Astrocyte (in vitro differentiated cells and primary cell): ENCODE measurements at places on chromosomes 4 and X. TPM values are rescaled to one million over a fixed set of nuclear protein-coding genes. Genes with fewer than 3 reads are reported as not detected.

- peak; percentile 94 for DNase-seq
Observed at GRCh38 chrX:37871626-37872302, 24.4 kb upstream of the DYNLT3 start.

DNA sequence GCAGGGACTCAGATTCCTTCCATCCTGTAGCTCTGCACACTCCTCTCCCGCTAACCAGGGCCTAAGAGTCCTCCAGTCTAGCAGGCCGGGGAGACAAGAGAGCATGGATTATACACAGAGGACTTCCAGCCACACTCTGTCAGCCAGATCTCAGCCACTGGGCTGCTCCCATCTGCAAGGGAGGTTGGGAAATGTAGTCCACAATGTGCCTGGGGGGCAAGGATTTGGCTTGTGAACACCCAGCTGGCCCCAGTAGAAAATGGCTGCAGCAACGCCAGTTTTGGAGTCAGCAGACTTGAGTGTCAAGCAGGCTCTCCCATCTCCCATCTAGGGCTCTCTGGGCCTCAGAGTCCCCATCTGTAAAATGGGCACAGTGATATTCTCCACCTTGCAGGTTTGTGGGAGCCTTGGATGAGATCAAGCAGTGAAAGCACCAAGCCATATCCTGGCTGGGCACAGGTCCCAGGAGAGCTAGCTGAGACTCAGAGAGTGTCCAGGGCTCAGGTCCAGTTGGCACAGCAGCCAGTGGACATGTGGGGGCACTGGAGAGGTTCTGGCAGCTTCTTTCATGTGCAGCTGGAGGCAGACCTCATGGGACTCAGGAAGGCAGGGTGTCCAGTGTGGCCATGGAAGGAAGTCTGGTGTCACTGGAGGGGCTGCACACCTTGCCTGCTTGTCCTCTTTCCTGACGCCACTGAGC lies 14.6 kb downstream of the PSAPL1 start:
- DNase-seq: no peak

The ZNF280C gene
- 7.3 and 7.8 TPM in 2 replicates for total RNA-seq

The PLP1 gene
- total RNA-seq: 5.2 and 10.2 TPM in 2 replicates

The ZNF157 gene
- total RNA-seq: 0.17 and 0.54 TPM in 2 replicates

The PROM1 gene
- 34.5 and 38.0 TPM in 2 replicates for total RNA-seq

- no peak for DNase-seq
Observed at GRCh38 chrX:810186-810585, 179.6 kb downstream of the SHOX start.

GRCh38 chr4:172546782-172547181 lies 621.8 kb upstream of the GALNT7 start:
- no peak for DNase-seq

- DNase-seq: no peak
Observed at GRCh38 chr4:40627540-40627939, 2.1 kb downstream of the RBM47 start.

DNA sequence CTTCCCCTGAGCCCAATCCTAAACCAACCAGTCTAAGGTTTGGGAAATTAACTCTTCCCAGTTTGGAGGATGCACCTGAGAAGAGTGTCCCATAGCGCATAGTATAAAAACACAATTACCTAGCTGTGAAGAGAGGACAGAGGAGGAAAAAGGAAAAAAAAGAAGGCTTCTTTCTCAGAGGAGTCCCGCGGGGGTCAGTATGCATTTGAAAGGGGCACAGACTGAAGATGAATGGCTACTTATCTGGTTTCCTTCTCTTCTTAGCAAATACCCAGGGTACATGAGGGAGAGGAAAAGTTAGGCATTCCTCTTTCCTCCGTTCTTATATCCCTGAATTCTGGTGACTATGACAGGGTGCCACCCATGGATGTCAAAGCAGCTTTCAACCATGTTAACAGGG lies 96.9 kb downstream of the TMEM47 start:
- no peak for DNase-seq

The C4orf54 gene
- total RNA-seq: not detected in 2 replicates

DNA sequence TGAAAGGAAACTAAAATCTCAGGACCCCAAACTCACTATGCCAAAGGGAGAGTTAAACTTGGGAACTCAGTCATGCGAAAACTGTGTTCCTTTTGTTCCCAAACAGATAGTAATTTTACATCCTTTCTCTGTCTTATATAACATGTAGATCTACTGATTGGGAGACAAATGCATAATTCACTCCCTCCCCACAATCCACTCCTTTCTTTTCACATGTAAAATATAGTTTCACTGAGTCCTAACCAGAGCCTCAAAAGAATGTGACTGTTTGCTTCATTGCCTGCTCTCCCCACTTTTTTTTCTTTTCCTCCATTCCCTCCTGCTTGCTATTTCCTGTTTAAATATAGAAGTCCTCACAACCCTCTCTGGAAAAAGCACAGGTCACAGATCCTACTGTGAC lies 699.3 kb upstream of the ADGRL3 start:
- DNase-seq: no peak

The GAGE13 gene
- total RNA-seq: not detected in 2 replicates

DNA sequence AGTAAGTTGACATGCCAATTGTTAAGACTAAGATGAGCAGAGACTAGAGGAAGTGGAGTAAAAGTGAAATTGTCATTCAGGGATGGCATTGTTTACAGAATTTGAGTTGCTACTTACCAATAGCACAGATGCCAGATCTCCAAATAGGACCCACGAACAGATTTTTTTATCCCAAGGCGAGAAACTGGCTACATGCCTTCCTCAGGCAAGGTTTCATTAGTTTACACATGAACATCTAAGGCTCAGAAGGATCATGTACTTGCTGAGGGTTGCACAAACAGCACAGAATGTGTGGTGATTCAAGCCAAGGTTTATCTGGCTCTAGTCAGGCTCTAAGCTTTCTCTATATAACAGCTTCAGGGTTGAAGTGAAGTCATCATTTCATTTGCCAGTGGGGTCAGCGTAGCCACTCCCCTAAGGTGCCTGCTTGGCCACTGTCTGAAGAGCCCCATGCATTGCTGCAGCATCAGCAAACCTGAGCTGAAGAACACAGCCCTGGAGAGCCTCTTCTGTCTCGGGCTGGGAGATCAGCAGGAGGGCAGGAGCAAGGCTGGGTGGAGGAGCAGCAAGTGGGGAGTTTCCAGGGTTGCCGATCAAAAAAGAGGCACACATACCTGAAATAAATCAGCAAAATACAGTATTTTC lies 193.0 kb upstream of the LCORL start:
- DNase-seq: no peak
